Pulmonary artery endothelial cell (primary cell): ENCODE measurements at places on chromosomes 7 and 10.

- no peak for DNase-seq
Measured at GRCh38 chr10:84537447-84537931, 209.1 kb downstream of the CCSER2 start.

- no peak for DNase-seq
Measured at GRCh38 chr7:122413339-122413738, 108.8 kb upstream of the FEZF1 start.

GRCh38 chr7:50068026-50068425, 25.0 kb downstream of the ZPBP start:
- no peak for DNase-seq

DNA sequence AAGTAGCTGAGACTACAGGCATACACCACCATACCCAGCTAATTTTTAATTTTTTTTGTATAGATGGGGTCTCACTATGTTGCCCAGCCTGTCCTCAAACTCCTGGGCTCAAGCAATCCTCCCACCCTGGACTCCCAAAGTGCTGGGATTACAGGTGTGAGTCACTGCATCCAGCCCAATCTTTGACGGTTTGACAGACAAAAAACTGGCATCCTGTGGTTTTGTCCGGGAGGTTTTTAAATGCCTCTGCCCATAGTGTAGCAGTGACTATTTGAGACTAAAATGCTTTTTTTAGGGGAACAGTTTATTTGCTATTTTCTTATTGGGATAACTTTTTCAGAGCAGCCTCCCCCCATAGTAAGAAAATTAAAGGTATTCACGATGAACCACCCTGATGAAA, 523.7 kb upstream of the GALNT17 start:
- no peak for DNase-seq

DNA sequence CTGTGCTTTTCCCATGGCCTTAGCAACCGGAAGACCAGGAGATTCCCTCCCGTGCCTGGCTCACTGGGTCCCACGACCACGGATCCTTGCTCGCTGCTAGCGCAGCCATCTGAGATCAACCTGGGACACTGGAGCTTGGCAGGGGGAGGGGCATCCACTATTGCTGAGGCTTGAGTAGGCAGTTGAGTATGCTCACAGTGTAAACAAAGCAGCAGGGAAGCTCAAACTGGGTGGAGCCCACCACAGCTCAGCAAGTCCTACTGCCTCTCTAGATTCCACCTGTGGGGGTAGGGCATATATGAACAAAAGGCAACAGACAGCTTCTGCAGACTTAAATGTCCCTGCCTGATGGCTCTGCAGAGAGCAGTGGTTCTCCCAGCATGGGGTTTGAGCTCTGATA, 697.0 kb downstream of the SORCS1 start:
- no peak for DNase-seq

- DNase-seq: peak; percentile 57
Measured at GRCh38 chr10:113554214-113554613, 1.4 kb downstream of the HABP2 start.

- no peak for DNase-seq
Measured at GRCh38 chr7:95817866-95818640, 45.7 kb downstream of the DYNC1I1 start.

DNA sequence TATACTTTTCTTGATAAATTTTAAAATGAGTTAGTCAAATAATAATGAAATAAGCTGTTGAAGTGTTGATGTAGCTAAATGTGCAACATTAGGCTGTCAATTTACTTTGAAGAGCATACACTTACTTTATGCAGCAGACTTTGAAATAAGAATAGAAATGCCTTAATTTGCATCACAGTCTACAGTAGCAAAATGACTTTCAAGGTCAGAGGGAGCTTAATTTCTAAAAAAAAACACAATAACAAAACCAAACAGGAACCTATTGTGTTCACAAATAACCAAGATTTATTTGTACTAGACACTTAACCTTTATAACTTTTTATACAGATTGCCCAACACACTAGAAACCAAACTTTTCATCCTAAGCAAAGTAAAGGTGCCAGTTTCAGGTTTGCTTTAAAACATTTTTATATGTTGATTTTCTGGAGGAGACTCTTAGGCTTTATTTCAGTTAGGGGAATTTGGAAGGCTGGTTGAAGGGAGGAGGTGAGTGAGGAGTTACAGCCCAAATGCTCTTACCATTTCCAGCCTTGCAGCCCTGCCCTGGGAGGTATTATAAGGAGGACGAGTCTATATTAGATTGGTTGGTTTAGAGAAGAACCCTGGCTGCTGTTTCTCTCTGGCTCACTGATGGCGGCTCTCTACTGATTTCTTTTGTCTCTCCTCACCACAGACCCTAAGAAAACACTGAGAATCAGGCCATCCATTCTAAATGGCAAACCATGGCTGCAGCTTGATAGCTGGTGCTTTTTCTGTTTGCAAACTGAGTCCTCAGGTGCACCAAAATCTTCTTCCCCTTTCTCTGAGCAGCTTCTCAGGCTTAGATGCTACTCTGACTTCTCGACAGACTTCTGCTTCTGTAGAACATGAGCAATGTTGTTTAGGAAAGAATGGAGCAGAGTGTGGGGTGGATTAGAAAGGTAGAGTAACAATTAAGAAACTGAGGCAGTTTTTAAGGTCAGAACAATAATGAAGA, 55.2 kb upstream of the RPA3 start:
- DNase-seq: no peak

DNA sequence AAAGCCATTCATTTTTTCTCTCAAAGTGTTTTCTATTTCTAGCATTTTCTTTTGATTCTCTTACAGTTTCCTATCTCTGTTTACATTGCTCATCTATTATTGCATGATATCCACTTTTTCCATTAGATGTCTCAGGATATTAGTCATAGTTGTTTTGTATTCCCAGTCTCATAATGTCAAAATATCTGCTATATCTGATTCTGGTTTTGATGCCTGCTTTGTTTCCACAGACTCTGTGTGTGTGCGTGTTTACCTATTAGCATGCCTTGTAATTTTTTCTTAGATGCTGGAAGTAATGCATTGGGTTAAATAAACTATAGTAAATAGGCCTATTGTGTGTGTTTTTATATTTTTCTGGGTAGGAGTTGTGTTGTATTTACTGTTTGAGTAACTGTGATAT, 1126.3 kb downstream of the SORCS1 start:
- DNase-seq: no peak

DNA sequence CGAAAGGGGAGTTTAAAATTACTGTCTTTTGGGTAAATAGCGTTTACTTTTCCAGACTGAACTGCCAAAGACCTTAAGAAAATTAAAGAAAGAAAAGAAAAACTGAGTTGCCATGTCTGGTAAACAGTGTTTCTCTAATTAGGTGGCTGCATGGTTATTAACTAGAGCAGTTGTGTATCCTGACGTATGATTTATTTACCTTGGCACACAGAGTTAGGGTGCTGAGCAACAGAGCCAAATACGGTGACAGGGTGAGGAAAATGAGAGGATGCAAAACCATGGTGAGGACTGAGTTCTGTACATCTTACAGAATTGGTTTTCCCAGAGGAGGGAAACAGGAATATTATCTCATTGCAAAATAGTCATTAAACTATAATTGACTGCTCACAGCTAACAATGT, 546.4 kb upstream of the FZD8 start:
- DNase-seq: no peak

DNA sequence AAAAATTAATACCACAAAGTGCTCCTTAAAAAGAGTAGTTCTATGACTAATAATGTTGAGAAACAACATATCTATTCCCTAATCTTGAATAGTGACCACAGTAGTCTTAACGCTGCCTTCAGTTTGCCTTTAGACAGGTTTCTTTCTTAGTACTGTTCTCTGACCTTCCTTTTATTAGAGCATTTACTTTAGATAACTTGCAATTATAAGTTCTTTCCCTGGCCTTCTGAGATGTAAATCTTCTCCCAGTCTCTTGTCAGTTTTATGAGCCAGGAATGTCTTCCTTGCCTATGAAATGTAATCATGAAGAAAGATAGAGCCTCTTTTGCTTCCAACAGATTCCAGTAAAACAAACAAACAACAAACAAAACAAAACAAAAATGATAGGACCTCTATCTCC, 1119.8 kb upstream of the LRRTM3 start:
- DNase-seq: no peak

DNA sequence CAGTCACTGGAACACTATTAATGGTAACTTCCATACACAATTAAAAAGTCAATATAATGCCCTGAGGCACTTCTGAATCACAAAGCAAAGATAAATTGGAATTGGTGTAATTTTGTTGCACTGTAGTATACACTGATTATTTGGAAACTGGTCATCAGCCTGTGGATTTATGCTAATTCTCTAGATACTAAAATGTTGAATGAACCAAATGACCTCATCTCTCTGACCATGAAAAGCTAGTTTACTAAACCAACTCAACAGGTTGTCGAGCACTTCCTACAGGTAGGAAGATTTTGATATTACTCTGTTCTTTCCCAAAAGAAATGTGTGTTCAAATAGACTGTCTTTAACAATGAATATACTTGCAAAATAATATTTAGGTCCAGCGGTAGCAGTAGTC, 5.3 kb downstream of the NRP1 start:
- no peak for DNase-seq

DNA sequence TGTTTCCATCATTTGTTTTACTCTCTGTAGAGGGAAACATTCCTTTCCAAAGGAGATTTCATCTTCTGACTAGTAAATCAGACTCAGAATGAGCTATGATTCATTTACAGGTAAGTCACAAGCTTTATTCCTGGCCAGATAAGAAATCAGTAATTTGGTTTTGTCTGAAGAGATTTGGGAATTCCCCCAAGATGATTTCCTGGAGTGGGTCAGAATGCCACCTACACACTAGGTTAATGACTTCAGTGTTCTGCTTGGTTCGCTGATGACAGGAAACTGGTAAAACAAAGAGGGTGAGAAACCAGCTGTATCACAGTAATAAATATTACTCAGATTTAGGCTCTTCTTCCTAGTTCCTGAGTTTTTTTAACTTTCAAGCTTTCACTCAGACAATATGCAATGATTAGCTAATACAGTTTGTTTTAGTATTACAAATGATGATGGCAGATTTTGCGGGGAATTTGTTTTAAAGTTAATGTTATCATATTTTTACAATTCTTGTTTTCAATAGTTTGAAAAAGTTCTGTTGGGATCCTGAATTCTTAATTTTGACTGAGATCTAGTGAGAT, 8.3 kb upstream of the ASZ1 start:
- DNase-seq: no peak

- no peak for DNase-seq
Measured at GRCh38 chr7:100141555-100141949, 7.2 kb upstream of the LAMTOR4 start.

DNA sequence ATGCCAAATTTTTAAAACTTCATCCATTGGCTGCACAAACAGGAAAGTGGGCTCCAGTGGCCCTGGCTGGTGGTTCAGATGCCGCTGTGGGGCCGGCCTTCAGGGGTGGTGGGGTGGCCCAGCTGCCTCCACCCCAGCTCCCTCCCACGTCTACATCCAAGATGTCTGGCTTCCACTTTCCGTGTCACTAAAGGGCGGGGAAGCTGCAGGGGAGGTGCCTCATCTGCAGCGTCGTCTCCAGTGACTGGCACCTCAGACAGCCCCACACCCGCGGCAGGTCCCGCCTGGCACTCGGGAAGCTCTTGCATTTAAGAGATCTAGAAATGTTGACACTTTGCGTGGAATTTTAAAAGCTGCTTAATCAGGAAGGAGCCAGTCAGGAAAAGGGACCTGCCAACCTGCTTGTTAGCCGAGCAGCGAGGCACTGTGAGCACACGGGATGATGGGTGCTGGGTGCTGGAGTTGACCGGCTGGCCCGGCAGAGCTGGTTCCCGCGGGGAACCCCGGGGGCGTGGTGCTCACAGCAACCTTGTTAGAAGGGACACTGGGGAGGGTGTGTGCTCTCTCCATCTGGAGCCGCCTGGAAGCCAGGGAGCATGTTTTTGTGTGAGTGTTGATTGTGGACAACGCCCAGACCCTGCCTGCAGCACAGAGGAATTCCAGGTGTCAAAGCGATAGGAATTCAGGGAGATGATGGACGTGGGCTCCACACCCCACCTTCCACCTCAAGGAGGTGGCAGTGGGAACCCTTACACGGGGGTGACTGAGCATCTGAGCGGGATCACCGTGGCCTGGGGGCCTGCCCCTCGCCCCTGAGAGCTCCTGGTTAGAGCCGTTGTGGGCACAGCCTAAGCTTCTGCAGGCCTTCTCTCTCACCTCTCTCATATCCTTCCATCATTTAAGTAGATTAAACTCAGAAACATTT, 320.5 kb downstream of the PTPRN2 start:
- no peak for DNase-seq

DNA sequence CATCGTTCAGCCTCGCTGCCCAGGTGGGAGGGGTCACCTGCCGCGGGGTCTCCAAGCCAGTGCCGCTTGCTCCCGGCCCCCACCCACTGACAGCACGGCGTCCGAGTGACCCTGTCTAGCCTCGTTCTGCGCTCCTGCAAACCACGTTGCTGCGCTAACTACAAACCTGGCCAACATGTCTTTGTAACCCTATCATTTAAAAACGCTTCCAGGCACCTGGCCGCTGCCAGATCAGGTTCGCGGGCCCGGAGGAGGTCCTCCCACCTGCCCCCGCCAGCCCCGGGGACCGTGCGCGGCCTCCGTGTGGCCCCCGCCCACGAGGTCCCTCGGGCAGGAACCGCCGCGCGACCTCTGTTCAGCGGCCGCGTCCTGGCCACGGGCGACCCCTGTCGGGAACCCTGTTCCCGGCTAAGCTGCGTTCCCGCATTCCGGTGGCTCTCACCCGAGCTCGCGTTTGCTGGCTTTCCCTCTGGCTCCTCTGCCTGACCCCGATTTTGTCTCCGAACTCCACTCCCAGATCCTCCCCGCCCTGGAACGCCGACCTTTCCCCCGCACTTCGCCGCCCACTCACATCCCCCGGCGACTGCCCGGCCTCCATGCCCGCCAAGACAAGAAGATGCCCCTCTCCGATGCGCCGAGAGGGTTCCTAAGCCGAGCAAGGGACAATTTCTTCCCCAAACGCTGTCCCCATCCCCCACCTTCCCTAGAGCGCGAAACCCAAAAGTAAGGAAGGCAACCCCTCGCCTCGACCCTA, 2.4 kb downstream of the SFMBT2 start:
- DNase-seq: no peak

DNA sequence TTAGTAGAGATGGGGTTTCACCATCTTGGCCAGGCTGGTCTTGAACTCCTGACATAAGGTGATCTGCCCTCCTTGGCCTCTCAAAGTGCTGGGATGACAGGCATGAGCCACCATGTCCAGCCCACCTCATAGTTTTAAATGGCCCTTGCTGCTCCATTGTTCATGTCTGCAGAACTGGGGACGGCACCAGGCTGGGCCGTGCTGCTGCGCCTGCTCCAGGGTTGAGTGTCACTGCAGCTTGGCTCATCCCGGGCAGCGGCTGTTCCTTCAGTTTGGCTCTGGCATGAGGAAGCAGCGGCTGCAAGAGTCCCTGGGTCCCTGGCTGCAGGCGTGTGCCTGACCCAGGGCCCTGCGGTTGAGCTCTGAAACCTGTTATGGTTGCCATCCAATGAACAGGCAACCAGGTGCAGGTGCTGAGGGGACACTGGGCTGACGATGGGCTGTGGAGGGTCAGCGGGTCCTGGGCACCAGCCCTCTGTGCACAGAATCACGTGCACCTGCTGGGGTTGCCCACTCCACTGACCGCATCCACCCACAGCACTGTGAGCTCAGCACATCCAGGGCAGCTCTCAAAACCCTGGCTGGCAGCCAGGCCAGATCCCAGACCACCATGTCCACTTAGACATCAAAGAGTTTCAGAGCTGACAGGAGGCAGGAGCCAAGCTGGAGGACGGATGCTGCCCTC, 70.2 kb upstream of the PPP2R2D start:
- DNase-seq: no peak

GRCh38 chr7:118476036-118476435, 251.5 kb downstream of the ANKRD7 start:
- no peak for DNase-seq
